Activated effector memory CD4-positive, alpha-beta T cell treated with anti-CD3 and anti-CD28 coated beads, Interleukin-2, amount 50 U/mL, for 16 hours (primary cell): ENCODE measurements at places on chromosomes 13 and 19.

GRCh38 chr19:23565256-23565655 is 121.8 kb downstream of the ZNF675 start:
- DNase-seq: no peak

GRCh38 chr13:32253911-32254399 is 61.2 kb downstream of the ZAR1L start:
- no peak for DNase-seq

DNA sequence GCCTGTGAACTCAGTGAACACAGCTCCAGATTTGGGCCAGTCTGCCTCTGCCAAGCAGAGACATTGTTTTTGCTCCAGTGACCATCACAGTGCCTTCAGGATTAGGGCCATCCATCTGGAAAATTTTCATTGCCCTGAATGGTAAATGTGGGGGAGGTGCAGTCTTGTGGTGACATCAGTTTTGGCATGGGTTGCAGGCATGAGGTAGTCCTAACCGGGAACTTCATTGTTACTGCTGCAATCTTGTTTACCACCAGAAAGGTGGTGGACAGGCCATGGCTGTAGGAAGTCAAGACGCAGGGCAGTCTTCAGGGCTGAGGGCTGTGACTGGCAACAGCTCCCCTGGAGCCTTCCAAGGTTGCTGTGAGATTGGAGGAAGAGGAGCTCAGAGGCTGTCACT is 55.2 kb downstream of the SPATA13 start:
- no peak for DNase-seq

- no peak for DNase-seq
Observed at GRCh38 chr19:18051887-18052286, 34.8 kb downstream of the IL12RB1 start.
